ENCODE measurements at places on chromosomes 7 and 10. TPM values are rescaled to one million over a fixed set of nuclear protein-coding genes. Genes with fewer than 3 reads are reported as not detected.

- no peak for DNase-seq
Observed at GRCh38 chr10:76115471-76116155, 684.2 kb downstream of the LRMDA start.

GRCh38 chr10:84234479-84234878, 6.9 kb downstream of the LRIT1 start:
- no peak for DNase-seq

GRCh38 chr7:134532180-134532953, 5.0 kb downstream of the AKR1B10 start:
- no peak for DNase-seq

PALD1 gene
- 5.7 TPM for polyA plus RNA-seq

KIF11 gene
- 0.82 TPM for polyA plus RNA-seq

GRM8 gene
- 2.1 TPM for polyA plus RNA-seq

- no peak for DNase-seq
Observed at GRCh38 chr10:30002426-30003266, 56.7 kb downstream of the JCAD start.

GRCh38 chr10:18455086-18455884, 196.1 kb downstream of the NSUN6 start:
- no peak for DNase-seq

SLC16A12 gene
- 1.1 TPM for polyA plus RNA-seq

DNA sequence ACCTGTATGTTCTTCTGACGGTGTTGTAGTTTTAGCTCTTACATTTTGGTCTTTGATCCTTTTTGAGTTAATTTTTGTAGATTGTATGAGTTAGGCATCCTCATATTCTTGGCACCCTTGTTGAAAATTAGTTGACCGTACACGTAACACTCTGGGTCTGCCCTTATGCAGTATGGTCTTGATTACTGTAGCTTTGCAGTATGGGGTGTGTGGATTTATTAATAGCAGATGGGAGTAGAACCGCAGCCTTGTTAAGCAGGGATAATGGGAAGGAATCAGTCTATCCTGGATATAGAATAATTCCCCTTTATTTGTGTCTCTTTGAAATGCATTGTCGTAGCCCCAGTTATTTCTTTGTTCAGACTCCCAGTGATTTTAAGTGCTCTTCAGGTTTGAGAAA, 95.5 kb downstream of the UBE3C start:
- no peak for DNase-seq

- DNase-seq = no peak
Observed at GRCh38 chr7:73359746-73360375, 31.9 kb downstream of the FKBP6 start.

DNA sequence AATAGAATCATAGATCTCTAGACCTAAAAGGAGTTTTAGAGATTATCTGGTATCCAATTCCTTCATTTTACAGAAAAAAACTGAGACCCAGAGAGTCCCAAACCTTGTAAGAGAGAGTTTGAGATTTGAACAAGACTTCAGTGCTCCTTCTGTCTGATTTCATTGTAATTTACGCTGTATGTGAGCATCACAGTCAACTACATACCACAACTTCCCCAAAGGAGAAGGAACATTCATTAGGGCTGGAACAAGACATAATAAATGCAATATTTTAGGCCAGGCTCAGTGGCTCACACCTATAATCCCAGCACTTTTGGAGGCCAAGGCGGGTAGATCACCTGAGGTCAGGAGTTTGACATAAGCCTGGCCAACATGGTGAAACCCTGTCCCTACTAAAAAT, 17.3 kb upstream of the PRKAR2B start:
- no peak for DNase-seq

- DNase-seq = no peak
Observed at GRCh38 chr7:39249635-39250152, 272.0 kb downstream of the POU6F2 start.

- no peak for DNase-seq
Observed at GRCh38 chr7:77245015-77245755, 45.6 kb upstream of the FGL2 start.

DNA sequence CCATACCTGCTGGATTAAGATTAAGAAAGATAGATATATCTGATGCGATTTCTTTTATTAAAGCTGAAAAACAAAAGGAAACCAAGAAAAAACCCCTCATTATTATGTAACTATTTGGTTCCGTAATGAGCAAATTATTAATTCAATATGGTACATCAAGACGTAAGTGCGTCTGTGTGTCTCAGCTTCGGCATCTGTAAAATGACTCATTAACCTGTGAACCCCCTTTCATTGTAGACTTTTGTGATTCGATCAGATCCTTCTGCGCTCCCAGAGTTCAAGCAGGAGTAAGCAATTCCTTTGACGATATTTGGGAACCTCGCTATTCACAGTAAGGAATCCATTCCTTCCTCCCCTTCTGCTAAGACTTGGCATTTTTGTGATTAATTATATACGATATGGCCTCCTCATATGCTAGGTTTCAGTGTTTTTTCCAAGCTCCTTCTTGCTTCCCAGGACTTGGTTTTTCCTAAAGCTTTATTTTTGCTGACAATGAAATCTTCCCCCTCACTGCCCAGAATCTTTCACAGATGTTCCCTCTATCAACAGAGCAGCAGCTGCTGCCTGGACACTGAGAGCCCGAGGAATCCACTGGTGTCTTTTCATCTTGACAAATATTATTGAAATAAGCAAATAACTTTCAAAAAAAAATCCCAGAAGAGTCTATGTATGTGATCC, 171.7 kb upstream of the CELF2 start:
- no peak for DNase-seq

DNA sequence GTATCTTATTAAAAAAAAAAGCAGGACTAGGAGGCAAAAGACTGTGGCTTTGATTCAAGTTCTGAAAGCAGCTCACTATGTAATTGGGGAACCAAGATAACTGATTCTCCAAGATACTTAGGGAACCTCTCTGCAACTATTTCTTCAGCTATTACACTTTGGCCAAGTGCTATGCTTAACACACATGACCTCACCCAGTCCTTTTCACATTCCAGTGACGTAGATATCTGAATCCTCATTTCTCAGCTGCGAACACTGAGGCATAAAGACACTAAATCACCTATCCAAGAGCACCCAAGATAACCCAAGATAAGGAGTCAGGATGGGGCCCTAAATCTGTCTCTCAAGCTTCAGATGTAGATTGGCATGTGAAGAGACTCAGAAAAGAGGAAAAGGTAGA, 133.6 kb downstream of the GLI3 start:
- no peak for DNase-seq

DNA sequence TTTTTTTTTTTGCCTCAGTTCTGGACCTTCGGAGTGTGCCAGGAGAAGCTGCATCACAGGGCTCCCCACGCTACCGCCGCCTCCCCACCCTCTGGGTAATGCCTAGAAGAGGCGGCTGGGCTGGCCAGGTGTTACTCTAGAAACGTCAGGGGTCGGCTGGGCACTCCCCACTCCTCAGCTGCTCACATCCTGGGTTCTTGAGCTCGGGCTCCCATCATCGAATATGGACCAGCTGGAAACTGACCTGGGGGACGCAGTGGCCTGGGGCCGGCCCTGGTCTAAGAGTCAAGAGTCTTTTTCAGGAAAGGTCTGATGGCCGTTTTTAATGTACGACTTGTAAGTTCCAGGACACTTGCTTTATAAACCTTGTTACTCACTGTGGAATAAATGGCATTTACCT, 326.5 kb downstream of the WDR37 start:
- DNase-seq = no peak

DNA sequence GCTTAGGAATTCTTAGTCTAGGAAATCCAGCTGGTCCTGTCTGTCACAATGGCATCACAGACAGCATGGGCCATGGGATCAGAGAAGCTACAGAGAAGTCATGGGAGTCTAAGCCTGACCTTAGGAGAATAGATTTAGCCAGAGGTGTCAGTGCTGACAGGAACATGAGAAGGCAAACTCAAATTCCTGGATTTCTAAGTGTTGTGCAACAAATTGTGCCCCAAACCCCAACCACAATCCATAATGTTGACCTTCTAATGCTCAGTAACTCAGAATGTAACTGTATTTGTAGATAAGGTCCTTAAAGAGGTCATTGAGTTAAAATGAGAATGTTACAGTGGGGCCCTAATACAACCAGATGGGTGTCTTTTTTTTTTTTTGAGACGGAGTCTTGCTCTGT, 95.9 kb upstream of the RHOBTB1 start:
- no peak for DNase-seq

DNA sequence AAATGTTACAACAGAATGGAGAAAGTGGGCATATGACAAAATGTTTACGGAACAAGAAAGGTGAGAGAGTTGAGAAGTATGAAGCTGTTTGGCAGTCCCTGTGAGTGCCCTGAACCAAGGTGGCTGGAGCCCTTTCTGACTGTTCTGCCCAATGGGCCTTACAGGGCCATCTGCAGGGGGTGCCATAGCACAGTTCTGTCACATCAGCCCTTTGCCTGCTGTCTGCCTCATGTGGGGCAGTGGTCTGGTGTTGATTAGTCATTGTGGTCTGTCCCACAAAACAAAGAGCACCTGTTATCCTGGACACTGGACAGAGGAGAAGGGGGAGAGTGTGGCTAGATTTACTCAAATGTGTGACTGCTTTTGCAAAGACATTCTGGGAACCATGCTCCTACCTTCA, 51.5 kb upstream of the OSBPL3 start:
- DNase-seq = no peak

DNA sequence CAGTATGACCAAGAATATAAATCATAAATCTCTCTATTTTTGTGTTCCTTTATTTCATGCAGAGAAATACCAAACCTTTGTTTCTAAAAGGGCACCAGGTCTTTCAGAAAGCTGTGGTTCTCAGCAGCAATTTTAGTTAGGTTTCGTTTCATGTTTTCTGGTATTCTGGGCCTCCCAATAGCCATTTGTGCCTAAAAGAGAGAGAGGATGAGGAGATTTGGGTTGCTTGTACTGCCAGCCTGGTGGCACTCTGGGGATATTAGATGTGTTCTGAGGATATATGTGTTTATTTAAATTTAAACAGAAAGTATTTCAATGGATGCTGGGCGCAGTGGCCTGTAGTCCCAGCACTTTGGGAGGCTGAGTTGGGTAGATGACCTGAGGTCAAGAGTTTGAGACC, 471.7 kb downstream of the AUTS2 start:
- no peak for DNase-seq

- no peak for DNase-seq
Observed at GRCh38 chr10:103481974-103482531, 3.0 kb upstream of the CALHM3 start.

LRRC61 gene
- polyA plus RNA-seq = 11.8 TPM

OR6B1 gene
- not detected for polyA plus RNA-seq

GRCh38 chr7:92645114-92646061, 55.2 kb upstream of the FAM133B start:
- no peak for DNase-seq

- DNase-seq = no peak
Observed at GRCh38 chr10:11899067-11899876, 76.1 kb downstream of the PROSER2 start.

DNA sequence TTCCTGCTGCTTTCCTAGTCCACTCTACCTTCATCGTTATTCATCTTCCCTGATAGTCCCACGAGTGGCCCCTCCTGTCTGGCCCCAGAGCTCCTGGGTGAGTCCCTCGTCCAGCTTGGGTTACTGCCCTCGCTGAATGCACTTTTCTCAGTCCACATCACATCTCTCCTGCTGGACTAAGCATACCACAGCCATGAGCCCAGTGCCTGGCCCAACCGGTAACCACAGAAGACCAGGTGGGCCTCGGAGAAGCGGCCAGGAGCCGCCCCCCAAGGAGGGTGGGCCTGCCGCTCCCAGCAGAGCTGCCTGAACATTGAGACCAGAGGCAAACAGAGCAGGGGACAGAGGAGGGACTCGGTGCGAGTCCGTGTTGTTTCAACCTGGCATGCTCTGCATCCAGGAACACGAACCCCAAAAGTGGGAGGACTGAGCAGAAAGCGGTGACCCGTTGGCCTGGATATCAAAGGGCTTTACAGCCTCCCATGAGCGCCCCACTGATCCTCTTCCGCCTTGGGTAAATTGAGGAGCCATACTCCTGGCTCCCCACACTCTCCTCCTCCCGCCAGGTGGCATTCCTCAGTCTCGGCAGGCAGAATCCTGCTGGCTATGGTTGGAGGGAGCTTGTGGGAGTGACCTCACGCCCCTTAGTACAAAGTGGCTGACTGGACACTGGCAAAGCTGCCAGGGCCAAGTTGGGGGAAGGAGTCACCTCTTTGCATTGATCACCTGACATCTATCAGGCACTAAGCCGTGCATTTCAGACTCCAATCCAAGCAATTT, 13.3 kb downstream of the TMEM72 start:
- no peak for DNase-seq

DNA sequence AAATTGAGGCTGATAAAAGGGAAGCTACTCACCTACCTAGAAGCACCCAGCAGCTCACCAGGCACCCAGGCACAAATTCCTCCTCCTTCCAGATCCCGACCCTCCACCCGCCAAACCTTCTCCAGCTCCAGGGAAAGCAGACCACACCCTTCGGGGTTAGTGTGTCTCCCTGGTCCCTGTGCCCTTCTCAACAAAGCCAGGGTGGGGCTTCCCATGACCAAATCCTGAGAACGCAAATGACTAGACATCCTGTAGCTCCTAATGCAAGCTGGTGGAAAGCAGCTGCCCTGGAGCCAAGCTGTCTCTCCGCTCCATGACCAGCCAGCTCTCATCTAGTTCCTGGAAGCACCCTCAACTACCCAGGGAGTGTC, 4.4 kb downstream of the TBX20 start:
- no peak for DNase-seq

DNA sequence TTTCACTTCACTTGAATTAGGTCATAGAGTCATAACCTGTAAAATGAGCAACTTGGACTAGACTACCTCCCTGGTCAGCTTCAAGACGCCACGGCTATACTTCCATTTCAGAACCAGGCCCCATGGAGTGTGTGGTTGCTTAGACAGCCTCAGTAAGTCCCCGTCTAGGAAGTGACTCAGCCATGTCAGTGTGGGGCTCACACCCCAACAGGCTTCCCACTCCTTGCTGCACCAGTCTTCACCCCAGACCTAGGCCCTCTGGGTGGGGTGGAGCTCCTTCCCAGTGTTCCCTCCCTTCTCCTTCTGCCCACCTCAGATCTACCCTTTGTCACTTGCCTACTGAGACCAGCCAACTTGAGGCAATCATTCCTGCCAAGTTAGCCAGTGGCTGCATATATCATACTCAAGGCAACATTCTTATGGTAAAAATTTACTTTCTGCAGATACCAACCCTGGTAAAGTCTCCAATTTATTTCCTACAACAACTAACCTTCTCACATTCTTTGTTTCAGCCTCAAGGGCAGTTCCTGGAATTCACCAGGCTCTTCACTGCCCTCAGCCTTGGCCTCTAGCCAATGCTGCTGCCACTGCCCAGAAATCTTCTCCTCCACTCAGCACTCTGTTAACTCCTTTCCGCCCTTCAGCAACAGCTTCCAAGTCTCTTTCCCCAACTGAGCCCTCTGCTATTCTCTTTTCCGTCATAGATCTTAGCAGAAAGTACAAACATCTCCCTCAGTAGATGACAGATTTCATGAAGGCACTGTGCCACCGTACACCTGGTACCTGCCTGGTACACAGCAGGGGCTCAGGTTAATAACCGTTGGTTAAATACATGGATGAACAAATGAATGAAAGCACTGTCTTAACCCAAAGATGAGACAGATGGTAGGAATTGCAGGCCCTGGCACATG, 31.3 kb upstream of the ZNRF2 start:
- no peak for DNase-seq
